ENCODE measurements at places on chromosomes 3 and 15.

- DNase-seq = no peak
Observed at GRCh38 chr3:103924544-103924943, 1442.2 kb upstream of the ALCAM start.

DNA sequence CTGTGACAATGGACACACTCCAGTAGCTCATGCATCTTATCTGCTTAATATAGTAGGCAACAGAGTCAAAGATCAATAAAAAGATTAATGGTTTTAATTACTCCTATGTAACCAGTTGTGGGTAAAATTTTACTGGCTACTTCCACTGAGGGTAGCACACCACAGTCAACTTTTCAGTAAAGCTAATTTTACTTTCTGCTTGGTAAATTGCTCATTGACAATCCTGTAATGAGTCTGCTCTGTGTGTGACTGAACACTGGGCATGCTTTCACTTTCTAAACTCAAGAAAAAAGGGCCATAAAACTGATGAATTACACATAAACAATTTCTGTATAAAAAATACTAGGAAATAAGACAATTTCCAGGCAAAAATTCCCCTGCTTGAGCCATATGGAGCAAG lies 838.3 kb downstream of the VGLL3 start:
- DNase-seq = no peak

GRCh38 chr3:115960799-115961198 lies 337.5 kb downstream of the GAP43 start:
- DNase-seq = no peak

GRCh38 chr15:90607361-90607760 lies 77.6 kb downstream of the CRTC3 start:
- DNase-seq = no peak

- DNase-seq = no peak
Observed at GRCh38 chr3:11820531-11821041, 26.1 kb downstream of the TAMM41 start.

DNA sequence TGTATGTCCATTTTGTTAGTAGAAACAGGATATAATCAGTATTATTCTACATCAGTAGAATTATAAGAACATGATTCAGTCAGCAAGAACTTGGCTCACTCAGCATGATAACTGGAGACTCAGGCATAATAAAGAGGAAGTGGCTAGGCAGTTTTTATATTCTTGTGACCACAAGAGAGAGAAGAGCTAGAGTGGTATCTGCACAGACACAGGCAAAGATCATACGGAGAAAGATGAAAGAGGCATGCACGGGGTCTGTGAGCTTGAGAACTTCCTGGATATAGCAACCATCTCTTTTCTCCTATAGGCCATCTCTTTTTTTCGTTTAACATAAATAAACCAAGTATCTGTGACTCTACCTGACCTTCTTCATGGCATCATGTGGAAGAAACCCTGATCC lies 46.8 kb downstream of the MYO5A start:
- DNase-seq = no peak

DNA sequence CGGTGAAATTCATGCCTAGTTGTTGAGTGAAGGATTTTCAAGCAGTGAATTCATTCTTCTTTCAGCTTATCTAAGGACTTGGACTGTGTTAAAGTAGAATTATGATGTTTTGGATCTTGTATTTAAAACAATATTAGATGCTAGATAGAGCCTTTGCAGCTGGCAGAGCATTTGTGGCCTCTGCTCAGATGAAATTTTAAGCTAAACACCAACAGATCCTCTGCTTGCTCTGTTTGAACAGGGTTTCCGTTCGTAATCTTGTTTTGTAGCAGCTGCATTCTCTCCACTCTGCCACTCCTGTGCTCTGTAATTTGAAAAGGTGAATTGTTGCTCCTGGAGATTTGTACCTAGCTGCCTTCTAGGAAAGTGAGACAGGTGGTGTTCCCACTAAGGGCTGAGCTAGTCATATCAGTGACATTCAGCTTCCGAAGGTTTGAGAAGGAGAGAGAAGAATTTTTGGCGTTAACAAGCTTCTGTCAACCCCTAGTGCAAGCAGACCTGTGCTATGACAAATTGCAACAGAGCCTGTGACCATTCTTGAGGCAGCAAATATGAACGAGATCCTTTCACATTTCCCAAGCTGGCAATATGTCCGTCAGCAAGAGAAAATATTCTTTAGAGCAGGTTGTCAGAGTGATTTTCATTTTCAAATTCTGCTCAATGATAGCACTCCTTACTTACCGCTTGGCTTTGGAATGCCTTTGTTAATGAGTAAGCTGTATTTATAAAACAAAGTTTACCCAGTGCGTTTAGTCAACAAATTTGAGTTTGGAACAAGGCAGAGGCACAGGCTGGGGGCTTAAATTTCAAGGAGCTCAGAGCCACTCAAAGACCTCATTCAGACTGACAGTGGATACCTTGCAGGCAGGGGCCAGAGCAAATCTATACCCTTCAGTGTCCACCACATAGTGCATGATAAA lies 5.3 kb downstream of the CHST2 start:
- DNase-seq = no peak

DNA sequence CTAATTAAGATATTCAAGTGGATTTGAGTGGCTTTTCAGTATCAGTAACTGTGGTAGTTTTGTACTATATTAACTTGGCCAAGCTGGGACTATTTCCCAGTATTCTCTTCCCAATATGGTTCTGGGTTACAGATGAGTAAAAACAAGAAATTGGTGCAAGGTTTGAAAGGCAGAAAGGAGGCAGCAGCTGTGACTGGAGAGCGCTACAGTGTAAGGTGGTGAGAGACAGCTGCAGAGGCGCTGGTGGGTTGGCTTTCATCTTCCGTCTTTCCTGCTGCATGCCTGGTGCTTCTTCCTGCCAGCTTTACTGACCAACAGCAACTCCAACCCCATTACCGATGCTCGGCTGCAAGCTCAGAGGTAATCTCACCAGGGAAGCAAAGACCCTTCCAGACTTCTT lies 9.8 kb downstream of the DPH3 start:
- no peak for DNase-seq

DNA sequence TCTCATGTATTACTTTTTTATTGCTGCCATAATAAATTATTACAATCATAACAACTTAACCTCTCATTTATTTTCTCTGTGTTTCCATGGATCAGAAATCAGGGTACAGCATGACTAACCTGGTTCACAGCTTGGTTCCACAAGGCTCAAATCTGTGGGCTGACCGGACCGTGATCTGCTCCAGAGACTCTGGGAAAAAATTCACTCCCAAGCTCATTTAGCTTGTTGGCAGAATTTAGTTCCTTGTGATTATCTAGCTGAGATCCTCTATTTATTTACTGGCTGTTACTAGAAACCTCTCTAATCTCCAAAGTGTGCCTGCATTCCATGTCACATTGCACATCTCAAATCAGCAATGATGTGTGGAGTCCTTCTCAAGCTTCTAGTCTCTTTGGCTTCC lies 386.6 kb downstream of the DIPK2A start:
- DNase-seq = no peak

DNA sequence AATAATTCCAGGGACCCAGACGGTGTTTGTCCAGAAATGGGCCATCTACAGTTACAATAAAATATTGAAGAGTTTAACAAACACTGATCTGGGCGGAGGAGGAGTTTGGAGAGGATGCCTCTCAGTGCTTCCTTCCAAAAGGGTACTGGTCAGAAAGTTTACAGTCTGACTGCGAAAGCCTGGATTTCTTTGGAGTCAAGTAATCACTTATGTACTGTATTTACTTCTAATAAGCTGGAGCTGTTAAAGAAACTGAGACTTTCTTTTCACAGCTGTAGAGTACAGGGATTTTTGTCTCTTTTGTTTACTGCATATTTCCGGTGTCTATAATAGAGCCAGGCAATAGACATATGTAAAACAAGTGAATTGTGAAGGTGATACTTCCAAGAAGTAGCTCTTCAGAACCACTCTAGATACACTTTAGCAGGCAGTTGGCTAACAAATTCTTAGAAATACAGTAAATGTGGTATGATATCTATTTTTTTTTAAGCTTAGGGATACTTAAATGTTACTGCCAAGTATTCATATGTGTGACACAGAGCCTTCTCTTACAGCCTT lies 22.1 kb upstream of the NEO1 start:
- DNase-seq = no peak

DNA sequence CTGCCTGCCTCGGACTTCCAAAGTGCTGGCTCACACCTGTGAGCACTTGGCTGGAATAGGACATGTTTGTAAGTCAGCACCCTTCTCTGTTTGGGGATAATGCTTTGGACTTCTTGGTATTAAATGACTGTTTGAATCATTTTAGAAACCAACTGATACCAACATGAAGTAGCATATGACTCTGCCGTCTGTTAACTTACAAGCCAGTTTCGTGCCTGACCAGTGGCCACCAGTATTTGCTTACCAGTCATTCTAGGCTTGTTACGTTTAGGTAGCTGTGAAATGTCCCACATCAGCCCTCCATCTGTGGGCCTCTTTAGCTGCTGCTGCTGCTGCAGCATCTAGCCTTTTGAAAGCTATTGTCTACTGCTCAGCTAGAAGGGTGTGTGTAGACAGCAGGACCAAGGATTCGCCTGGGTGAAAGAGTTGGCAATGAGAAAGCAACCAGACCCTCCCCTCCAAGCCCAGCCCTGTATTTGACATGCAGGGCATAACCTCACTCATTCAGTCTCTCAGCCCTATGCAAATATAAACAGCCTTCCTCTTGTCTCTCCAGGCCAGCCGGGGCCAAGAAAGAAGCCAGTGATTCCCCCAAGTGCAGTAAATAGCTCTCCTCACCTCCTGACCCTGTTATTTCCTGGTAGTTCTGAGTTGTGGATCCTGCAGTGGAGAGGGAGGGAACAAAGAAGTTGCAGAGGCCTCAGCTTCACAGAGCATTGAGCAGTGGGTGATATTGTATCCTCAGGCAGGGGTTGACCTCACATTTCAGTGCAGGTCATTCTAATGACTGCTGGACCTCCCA lies 51.0 kb downstream of the NKIRAS1 start:
- no peak for DNase-seq

GRCh38 chr3:7410782-7411181 lies 549.9 kb downstream of the GRM7 start:
- DNase-seq = no peak

- DNase-seq = no peak
Observed at GRCh38 chr3:137692803-137693431, 71.2 kb upstream of the SOX14 start.

DNA sequence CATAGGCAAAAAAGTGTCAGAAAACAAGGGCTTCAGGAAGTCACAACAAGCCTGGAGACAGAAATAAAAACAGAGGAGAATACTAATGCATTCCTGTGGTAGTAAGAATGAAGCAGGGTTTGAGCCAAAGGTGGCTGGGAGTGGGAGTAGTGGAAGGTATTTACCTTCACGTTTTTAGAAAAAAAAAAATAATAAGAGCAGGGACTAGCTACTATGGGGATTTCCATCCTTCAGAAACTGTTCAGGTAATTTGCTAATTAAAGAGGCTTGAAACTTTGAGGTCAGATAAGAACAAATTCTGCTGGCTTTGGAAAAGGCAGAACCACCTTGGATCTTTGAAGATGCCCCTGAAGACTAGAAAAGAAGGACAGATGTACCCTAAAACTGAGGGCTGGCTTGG lies 18.4 kb downstream of the ILDR1 start:
- no peak for DNase-seq

DNA sequence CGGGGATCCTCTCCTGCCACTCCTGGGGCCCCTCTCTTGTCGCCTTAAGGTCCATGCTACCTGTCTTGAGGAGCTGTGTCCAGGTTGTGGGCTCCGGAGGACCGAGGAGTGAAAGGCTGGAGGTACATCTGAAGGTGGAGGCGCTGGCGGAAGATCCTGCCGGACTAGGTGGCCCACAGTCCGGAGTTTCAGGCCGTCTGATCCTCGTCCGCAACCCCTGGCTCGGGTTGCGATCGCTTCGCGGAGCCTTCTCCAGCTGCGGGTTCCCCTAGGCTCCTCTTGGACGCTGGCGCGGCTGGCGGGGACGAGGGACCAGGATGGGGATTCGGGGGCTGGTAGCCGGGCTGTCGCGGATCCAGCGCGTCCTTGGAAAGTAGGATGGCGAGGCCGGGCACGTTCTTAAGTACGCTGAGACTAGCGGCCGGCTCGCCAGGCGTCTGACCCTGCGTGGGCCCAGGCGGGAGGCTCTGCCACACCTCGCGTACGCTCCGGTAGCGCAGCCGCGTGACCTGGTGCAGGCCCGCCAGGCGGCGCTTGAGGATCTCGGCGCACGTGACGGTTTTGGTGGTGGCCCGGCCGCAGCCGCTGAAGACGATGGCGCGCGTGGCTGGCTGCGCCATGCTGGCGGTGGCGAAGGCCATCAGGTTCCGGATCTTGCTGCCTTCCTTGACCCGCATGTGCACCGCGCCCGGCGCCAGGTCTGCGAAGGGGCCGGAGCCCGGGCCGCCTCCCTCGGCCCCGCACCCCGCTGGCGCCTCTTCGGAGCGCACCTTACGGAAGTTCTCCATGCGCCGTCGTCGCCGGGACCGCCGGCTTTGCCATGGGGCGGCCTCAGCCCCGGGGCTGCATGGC lies 550 bp downstream of the RPP25 start:
- peak; percentile 59 for DNase-seq

- no peak for DNase-seq
Observed at GRCh38 chr15:78621810-78622402, 1.1 kb upstream of the CHRNA3 start.

DNA sequence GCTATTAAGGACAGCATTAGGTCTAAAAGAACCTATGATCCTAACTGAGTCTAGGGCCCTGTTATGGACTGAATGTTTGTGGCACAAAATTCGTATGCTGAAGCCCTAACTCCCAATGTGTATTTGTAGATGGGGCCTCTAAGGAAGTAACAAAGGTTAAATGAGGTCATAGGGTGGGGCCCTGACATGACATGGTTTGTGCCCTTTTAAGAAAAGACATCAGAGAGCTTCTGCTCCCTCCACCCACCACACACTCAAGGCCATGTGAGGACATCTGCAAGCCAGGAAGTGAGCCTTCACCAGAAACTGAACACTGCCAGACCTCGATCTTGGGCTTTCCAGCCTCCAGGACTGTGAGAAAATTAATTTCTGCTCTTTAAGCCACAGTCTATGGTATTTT lies 49.2 kb downstream of the PHC3 start:
- DNase-seq = no peak

DNA sequence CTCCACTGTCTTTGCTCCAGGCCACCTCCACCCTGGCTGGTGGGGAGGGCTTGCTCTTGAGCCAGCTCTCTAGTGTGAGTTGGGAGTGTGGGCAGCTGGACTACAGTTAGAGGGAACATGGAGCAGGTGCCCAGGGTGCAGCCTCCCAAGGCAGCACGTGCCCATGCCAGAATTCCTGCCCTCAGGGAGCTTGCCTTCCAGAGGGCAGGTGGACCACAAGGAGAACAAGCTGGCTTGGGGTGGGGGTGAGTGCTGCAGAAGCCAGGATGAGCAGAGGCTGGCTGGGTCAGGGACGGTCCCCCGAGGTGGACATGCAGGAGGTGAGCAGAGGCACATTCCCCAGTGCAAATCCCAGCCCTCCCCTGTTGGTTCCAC lies 89.5 kb downstream of the VGLL4 start:
- no peak for DNase-seq

GRCh38 chr3:195767792-195768191 lies 43.9 kb downstream of the MUC4 start:
- no peak for DNase-seq

DNA sequence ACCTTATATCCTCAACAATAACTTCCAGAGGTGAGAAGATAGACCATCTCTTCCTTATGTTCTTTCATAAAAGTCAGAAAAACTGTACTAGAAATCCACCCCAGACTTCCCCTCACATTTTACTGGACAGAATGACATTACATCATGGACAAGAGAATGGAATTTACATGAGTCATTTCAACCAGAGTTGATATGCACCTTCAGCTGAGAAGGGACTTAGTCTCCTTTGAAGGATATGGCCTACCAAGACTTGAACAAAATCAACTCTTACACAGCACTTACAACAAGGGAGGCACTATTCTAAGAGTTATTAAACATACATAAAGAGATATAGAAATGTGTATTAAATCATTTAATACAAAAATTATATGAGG lies 380.0 kb upstream of the DPH6 start:
- DNase-seq = peak; percentile 6

- DNase-seq = no peak
Observed at GRCh38 chr3:53705024-53705745, 141.0 kb downstream of the CHDH start.
